ENCODE measurements at places on chromosomes 4 and X. TPM values are rescaled to one million over a fixed set of nuclear protein-coding genes. Genes with fewer than 3 reads are reported as not detected.

DNA sequence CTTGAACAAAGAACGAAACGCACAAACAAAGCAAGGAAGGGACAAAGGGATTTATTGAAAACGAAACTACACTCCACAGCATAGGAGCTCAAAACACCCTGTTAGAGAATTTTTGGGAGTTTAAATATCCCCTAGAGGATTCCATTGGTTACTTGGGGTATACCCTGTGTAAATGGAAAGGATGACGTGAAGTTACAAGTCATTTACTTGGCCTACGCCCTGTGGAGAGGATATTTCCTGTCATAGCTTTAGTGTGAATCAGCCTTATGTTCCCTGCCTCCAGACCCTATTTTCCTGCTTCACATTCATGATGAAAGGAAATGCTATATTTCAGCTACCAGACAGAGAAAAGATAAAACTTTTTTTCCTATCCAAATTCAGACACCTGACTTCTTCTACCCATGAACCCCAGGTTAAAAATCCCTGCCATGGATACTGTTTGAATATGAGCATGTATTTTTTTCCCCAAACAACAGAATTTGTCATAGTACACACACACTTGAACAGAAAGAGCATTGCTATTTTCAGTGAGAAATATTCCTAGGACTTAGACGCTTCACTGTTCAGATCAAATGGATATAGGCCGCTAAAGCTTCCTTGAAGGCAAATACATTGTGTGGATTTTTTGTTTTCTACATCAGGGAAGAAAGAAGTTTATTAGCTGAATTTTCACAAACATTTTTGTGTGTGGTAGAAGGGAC, 20.4 kb downstream of the PIN4 start:
- no peak for ATAC-seq

GRCh38 chr4:77715414-77716290, 103.5 kb downstream of the CNOT6L start:
- no peak for ATAC-seq

DNA sequence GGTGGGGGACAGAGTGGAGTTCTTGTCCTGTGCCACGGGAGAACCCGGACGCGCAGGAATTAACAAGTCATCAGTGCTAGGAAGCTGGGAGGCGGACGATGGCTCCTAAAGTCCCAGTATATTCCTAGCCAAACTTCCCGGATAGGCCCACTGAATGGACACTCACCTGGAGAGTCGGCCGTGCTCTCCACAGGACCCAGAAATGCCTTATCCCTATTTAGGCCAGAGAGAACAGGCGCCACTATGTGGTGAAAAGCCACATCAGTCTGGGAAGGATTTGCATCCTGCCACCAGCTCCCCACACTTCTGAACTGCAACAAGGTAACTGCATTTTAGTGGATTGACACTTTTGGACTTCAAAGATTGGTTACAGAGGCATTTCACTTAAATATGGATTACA, 1.1 kb downstream of the CFAP299 start:
- no peak for ATAC-seq

GRCh38 chr4:88357262-88357661, 21.4 kb upstream of the HERC6 start:
- no peak for ATAC-seq

DNA sequence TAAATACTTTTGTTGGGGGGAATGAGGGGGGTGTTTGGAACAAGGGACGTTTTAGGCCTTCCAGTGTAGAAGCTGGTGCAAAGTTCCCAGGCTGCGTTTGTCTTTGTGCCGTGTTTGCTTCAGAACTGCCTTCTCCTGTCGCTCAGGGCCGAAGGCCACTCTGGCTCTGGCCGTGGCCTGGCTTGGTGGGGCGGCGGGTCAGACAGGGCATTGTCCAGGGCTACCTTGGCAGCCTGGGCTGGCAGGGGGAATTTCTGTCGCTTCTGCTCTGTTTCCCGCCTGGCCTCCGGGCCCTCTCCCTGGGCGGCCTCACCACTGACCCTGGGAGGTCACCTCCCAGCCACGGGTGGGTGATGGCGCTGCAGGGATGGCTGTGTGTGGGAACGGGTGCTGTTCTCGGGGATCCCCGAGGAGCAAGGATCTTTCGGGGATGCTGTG, 140.0 kb downstream of the COL4A6 start:
- peak; percentile 17 for ATAC-seq

- ATAC-seq: no peak
Measured at GRCh38 chrX:136067097-136067496, 80.2 kb upstream of the FHL1 start.

ASMT gene
- total RNA-seq: not detected

GRCh38 chr4:114249976-114250375, 270.5 kb upstream of the ARSJ start:
- ATAC-seq: no peak

- no peak for ATAC-seq
Measured at GRCh38 chr4:184232202-184232601, 14.5 kb upstream of the ENPP6 start.

DNA sequence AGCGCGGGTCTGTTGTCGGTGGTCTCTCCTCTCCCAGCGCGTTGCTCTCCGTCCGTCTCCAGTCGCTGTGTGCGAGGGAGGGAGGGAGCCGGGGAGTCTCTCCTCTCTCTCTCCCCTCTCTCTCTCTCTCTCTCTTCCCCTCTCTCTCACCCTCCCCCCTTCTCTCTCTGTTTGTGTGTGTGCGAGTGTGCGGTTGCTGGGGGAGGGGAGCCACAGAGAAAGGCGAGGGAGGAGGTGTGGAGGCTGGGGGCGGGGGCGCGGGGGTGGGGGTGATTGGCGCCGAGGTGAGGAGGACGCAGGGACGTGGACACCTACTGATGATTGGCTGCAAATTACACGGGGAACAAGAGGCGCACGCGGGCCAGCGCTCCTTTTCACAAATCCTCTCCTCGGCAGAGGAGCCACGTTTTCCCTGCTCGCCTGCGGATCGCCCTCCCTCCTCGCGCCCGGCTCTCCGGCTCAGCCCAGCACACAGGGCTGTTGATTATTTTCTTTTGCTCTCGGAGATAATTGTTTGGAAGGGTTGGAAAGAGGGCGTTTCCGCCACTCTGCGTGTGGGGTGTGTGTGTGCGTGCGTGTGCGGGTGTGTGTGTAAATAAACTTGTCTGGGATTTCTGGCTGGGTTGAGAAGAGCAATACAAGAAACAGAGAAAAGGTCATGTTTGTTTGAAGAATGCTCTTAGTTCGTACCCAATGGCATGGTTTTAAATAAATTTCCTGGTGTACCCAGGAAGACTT, at the start of gene CXXC4:
Gene CXXC4 (minus strand): TSS at position 73 of the 738 bp plus-strand sequence. CDS start 3,092 bp downstream, outside the sequence.
- peak; percentile 80 for ATAC-seq

DNA sequence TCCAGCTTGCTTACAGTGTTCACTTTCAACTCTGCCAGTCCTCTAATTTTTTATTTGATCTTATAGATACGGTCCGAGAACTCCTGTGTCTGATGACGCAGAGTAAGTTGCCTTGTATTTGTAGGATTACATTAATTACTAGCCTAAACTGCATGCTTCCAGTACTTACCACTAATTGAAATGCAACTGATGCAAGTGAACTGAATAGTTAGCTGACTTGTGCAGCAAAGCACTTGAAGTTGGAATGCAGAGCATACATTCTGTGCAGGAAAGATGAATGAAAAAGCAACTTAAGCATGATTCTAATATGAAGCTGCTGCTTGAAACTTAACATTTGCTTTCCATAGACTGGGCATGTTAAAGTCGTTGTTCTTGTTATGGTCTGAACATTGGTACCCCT, 100.9 kb downstream of the LIMCH1 start:
- ATAC-seq: no peak

DNA sequence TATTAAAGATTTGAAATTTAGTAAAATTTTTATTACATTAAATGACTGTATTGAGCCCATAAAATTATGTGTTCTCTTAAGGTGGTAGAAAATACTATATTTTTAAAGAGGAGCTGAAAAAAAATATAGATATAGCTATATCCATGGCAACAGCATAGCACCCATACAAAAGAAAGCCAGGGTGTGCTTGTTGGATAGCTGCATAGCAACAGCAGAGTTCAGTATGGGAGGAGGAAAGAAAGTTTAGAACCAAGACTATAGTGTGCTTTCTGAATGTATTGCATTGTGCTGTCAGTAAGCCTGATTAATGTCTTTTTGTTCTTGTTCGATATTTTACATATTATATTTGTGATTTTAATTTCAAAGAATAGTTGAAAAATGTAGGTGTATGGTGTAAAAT, 78.4 kb downstream of the GRID2 start:
- no peak for ATAC-seq

DNA sequence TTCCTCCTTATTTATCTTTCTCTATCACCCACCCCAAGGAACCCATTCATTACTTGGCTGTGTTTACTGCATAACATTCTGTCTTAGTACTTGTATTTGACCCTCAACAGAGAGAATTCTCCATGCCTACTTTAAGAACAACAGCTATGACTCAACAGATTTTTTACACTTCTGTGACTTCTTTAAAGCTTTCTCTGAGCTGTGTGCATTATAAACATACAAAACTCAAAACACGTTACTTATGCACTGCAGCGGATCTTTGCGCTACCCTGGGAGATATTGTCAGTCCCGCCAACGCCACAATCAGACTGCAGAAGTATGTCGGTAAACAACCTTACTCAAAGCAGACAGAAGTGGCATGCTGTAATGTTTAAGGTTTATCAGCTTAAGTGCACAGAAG, 35.1 kb downstream of the PRKX start:
- ATAC-seq: no peak

Data from gastroesophageal sphincter (tissue), 4 donors.